Thyroid gland (tissue), 4 donors: ENCODE measurements at places on chromosomes 2 and 18.

- no peak for DNase-seq
Measured at GRCh38 chr2:62136956-62137830, 58.7 kb upstream of the B3GNT2 start.

DNA sequence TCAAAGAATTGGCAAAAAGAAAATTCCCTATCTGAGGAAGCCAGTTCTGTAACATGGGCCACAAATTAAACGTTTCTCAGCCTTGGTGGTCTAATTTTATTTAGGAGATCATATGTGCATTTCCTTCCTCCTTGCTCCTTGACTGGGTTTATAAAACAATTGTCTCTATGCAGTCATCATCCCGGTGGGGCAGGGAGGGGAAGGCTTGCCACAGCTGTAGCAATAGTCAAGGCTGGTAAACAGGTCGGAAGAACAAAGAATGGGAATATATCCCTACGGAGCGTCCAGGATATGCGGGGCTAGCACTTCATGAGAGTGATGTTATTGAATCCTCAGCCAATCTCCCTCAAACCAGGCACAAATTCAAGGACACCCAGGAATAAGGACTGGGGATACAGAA, 143.8 kb downstream of the RNF152 start:
- DNase-seq: no peak

DNA sequence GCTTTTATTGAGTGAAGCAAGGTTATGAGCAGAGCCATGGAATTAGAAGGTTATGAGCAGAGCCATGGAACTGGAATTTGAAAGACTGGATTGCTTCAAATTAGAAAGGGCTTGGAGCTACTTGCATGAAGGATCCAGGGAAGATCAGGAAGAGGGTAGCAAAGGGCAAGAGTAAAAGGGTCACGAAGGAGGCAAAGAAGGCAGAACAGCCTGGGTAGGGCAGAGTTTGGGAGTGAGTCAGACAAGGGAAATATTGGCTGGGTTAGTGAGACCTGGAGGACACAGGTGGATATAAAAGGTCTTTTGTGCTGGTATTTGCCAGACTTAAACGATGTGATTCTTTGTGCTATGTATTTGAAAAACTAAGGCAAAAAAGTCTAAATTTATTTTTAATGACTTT, 65.0 kb downstream of the SEMA4F start:
- DNase-seq: no peak

DNA sequence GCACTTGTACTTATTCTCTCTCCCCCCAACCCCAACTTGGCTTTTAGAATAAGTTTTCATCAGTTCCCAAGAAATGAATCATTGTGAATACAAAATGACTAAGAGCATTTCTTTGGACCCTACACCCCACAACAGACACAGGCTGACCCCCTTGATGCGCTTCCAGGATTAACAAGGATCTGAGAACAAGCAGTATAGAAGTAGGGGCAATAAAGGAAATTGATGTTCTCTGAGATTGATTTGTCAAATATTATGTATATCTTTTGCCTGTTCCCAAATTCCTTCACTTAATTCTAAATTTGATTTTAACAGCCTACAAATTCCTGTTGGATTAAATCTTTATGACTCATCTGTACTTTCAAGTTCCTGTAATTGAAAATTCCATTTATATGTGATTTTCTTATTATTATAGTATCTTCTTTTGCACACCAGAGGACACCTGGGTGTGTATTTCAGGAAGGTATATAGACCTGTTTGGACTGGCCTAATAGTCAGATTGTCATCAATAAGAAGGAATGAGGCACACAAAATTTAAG, 10.2 kb upstream of the PTPN4 start:
- no peak for DNase-seq

GRCh38 chr2:101706819-101707177, 9.3 kb downstream of the MAP4K4 start:
- DNase-seq: no peak

DNA sequence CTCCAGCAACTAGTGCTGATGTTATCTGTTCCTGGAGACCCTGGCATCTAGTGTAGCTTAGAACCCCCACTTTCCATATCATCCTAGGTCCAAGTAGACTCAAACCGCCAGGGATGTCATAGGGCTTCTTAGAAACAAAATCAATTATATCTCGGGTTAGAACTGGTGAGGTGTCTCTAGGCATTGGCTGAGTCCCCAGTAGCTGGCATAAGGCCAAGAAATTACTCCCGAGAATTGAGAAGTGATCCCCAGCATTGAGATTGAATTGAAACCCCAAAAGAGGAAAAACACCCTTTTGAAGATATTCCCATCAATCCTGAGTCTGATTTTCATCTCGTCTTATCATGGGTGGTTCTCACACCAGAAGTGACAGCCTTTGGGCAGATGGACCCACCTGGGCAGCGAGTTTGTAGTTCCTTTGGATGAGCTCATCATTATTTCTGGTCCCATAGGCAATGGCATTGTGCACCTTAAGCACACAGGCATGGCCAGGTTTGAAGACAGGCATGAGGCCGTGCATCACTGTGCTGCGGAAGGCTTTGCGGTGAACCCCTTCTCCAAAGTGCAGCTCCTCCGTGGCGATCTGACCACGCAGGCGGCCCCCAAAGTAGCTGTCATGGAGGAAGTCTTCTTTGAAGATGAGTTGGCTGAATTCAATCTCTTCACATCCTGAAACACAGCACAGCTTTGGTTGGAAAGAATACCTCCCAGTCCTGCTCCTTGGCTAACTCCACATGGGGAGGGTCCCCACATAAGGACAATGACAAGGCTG, 112.2 kb downstream of the ALPK2 start:
- DNase-seq: no peak

GRCh38 chr18:8889489-8889888, 184.1 kb downstream of the MTCL1 start:
- DNase-seq: no peak

DNA sequence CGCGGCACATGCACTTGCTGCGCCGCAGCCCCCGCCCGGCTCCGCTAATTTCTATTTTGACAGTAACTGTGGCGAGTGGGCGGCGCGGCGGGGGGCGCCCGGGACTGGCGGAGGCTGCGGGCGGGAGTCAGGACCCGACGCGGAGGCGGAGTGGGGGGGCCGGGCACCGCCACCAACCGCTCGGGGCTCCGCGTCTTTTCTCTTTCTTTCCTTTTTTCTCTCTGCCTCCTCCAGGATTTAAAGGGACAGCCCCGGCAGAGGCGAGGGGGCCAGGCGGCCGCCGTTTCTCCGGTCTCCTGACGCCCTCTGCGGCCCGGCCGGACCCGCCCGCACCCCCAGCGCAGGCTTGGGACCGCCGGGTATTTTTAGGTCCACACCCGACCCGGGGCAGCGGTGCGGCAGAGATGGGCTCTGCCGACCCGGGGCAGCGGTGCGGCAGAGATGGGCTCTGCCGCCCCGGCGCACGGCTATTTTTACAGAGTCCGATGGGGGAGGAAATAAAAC, 460 bp upstream of the ZBTB7C start:
- DNase-seq: peak; percentile 85

DNA sequence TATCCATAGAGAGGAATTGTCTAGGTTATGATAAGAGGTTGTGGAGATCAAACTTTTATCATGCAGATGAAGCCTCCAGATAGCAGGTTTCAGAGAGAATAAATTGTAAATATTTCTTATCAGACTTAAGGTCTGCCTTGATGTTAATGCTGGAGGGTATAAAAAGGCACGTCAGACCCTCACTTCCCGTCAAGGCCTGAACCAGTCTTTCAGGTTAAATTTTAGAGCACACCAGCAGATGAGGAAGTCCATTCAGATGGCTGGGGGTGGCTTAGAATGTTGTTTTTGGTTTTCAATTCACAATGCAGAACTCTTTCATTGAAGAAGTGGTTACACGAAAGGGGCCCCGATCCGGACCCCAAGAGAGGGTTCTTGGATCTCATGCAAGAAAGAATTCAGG, 144.4 kb upstream of the FBXO11 start:
- DNase-seq: no peak

GRCh38 chr2:224366267-224366844, 35.6 kb downstream of the FAM124B start:
- no peak for DNase-seq

DNA sequence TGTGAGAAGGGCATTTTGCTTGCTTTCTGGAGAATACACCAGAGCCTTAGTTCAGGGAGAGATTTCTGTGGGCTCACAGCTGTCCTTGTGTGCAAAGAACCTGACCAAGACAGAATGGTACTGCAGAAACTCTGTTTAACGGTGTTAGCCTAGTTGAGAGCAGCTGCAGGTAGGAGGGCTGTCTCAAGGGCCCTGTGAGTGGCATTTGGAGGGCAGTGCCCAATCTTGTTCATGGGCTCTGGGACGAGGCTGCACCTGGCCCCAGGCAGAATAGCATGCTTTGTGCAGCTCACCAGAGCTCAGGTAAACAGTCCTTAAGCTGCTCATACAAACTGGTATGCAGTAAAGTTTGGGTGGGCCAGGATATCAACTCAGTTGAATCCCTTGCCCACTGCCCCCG, 16.9 kb upstream of the RGPD4 start:
- peak; percentile 25 for DNase-seq

DNA sequence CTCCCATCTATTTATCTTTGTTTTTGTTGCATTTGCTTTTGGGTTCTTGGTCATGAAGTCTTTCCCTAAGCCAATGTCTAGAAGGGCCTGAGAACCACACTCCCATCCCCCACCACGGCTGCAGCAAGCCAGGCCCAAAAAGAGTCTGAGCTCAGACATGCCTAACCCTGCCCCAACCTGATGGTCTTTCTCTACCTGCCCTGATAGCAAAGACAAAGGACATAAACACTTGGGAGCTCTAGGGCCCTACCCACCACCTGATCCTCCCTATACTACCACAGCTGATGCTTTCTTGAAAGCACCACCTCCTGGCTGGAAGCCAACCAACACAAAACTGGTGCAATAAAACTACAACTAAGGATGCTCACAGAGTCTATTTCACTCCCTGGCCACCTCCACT, 233.4 kb downstream of the WDR7 start:
- no peak for DNase-seq

GRCh38 chr18:50334546-50335152, 40.2 kb upstream of the SKA1 start:
- no peak for DNase-seq

DNA sequence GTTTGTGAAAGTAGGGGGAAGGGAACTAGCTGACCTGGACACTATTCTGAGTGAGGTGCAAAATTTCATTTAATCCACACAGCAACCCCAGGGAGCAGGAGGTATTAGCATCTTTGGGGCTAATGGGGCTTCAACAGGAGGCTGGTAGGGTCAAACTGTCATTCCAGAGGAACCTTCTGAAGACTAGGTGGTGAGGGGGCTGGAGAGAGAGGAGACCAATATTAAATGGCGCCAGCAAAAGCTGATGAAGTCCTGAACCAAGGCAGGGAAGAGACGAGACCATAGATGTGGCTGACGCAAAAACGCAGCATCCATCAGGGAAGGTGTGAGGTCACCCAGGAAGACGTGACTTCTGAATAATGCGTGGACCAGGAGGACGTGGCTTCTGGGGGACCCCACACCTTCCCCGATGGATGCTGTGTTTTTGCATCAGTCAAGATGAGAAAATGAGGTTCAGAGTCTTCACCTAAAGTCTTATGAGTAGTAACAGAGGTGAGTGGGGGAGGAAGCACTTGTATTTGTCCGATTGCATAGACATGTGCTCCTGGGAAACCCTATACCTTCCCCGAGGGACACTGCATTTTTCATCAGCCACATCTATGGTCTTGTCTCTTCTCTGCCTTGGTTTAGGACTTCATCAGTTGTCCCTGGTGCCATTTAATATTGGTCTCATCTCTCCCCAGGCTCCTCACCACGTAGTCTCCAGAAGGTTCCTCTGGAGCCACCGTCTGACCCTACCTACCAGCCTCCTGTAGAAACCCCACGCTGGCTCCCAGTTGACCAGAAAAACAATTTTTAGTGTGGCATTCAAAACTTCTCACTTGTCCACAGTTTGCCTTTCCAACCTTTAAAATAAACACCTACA, 188.6 kb downstream of the MYCN start:
- DNase-seq: no peak

DNA sequence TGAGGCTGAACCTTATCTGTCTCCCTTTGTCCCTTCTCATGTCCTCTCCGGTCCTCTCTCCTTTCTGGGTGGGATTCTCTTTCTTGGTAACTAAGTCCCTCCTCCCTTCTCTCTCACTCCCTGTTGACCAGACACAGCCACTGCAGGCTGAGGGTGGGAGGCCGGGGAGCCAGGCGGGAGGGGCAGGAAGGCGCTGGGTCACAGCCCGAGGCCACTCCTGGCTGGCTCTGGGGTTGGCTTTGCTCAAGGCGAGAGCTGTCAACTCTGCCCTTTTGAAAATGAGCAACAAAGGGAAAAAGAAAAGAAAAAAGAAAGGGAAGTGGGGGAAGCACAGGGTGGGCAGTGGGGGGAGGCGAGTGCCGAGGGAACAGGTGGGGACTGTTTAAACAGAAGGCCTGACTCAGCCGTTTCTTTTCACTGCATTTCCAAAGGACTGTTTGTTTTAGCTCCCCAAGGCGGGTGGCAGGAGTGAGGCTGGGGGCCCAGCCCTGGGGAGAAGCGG, 70.5 kb upstream of the IGFBP5 start:
- DNase-seq: peak; percentile 67

- DNase-seq: no peak
Measured at GRCh38 chr2:165239230-165239629, at the start of gene SCN2A. TSS of gene SCN2A (plus strand) at chr2:165239414. CDS start at chr2:165295824, 56,410 bp downstream.

DNA sequence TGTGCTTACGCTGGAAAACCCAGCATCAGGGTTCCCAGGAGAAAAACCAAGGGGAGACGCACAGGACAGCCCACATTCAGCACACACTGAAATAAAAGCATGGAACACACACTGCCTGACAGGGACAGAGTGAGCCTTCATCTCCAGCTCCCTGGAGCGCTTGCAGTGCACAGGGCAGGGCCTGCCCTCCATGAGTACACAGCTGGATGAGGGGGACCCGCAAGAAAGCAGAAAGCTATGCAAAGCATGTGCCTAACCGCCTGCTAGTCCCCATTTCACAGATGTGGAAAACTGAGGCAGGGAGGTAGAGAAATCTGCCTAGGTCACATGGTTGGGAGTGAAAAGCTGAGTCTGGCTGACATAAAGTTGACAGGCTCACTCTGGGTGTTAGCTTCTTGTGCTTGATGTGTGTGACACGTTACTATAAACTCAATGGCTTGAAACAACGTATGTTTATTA, 187.1 kb downstream of the HDAC4 start:
- DNase-seq: no peak

GRCh38 chr2:240430595-240430994, 4.9 kb upstream of the GPC1 start:
- no peak for DNase-seq
